Activated T-helper 2 cell treated with anti-CD3 and anti-CD28 coated beads, Interferon-gamma antibody, Interleukin-2, Interleukin-4, amounts not matched to agents 10 μg/mL and 5 μg/mL and 100 μg/mL, durations not matched to agents 14 hours and 24 hours and 36 hours (primary cell): ENCODE measurements at places on chromosomes 13 and 19.

DNA sequence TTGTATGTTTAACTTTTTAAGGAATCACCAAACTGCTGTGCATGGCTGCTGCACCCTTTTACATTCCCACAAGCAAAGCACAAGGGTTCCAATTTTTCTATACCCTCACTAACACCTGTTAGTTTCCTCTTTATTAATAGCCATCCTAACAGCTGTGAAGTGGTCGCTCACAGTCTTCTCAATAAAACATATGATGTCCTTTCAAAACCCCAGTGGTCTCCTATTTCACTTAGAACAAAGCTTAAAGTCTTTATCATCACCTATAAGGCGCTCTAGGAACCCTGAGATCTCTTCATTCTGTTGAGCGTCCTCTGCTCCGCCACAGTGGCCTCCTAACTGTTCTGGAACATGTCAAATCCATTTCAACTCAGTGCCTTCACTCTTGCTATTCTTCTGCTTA lies 400.5 kb downstream of the KLF12 start:
- H3K27ac ChIP-seq: no peak overlapping the region
- no peaks in the 10 kb centered on the region for H3K36me3 ChIP-seq
- DNase-seq: no peak
- H3K4me1 ChIP-seq: no peaks in the 10 kb centered on the region
- H3K27me3 ChIP-seq: no peaks in the 10 kb centered on the region

DNA sequence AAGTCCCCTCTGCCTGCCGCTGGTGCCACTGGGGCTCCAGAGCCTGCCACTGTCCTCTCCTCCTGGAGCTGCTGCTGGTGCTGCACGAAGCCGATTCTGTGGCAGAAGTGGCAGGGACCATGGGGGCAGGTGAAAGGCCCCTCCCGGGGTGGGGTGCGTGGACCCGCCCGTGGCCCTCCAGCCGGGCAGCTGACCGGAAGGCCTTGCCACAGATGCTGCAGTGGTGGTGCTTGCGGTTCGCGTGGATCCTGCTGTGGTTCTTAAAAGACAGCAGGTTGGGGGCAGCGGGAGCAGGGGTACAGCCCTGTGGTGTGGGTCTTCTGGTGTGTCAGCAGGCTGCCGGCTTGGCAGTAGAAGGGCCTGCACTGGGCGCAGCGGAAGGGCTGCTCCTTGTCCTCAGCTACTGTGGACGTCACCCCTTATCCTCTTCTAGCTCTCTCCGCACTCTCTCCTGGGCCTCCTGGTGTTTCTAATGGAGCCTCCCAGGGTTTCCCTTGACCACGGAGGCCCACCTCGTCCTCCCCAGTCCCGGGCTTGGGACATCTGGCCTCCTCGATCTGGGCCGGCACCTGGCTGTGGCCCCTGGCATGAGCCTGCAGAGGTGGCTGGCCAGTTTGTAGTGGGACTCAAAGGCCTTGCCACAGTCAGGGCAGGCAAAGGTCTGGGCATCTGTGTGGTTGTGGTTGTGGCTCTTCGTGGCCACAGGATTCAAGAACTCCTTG lies 380.4 kb downstream of the OLFM4 start:
- no peak overlapping the region for H3K27ac ChIP-seq
- H3K27me3 ChIP-seq: no peaks in the 10 kb centered on the region
- H3K4me3 ChIP-seq: no peak overlapping the region

GRCh38 chr19:31461814-31462539 lies 112.7 kb upstream of the TSHZ3 start:
- H3K27ac ChIP-seq: no peak overlapping the region
- DNase-seq: no peak
- H3K4me1 ChIP-seq: no peaks in the 10 kb centered on the region
- H3K27me3 ChIP-seq: no peaks in the 10 kb centered on the region

DNA sequence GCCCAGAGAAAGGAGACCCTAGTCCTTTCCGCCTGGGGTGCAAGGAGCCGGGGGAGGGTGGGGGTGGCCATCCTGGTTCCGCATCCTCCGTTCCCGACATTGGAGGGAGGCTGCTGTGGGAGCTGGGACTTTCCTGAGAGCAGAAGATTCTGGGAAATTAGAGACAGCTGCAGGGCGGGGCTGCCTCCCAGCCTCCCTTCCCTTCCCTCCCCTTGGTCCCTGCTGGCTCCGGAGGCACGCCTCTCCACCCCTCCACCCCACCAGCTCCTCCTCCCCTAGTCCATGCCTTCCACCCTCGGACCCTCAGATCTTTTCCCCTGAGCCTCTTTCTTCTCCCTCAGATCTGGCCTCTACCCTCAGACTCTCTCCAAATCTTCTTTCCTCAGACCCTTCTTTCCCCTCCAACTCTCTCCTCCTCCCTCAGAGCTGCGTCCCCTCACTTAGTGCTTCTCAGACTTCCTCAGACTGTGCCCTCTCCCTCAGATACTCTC lies 3.1 kb upstream of the BCL3 start:
- H3K27ac ChIP-seq: peak overlapping the region; percentile 59
- H3K27me3 ChIP-seq: peaks cover 3% of the 10 kb centered on the region
- peaks cover 31% of the 10 kb centered on the region for H3K4me1 ChIP-seq
- DNase-seq: no peak
- H3K4me3 ChIP-seq: no peak overlapping the region
- peaks cover 13% of the 10 kb centered on the region for H3K36me3 ChIP-seq

DNA sequence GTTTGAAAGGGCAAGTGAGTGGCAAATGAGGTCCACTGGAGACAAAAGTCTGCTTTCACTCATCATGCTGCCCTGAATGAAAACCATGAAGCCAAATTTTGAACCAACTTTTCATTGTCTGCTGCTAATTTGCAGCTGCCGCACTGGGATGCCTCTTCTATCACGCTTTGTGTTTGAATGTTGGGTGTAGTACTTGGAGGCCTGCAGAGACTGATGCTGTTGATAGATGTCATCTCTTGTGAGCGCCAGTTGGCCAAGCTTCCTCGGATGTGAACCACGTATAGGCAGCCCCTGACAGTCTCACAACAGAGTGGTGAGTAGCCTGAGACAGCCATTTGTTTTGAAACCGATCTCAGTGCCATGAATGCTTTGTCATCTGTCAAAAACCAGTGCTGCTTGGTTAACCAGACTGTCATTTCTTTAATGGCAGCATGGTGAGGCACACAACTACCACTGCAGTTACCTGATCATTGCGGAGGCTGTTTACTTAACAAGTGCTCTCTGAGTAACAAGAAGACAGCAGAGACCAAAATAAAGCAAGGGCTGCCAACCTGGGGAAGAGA lies 31.2 kb upstream of the SLC10A2 start:
- H3K4me1 ChIP-seq: no peaks in the 10 kb centered on the region
- H3K27me3 ChIP-seq: no peaks in the 10 kb centered on the region
- H3K4me3 ChIP-seq: no peak overlapping the region
- H3K27ac ChIP-seq: no peak overlapping the region
- H3K36me3 ChIP-seq: no peaks in the 10 kb centered on the region

GRCh38 chr19:35135389-35135909 lies 590 bp upstream of the LGI4 start:
- no peak overlapping the region for H3K27ac ChIP-seq
- peaks cover 7% of the 10 kb centered on the region for H3K27me3 ChIP-seq
- no peaks in the 10 kb centered on the region for H3K36me3 ChIP-seq
- peaks cover 2% of the 10 kb centered on the region for H3K4me1 ChIP-seq
- no peak overlapping the region for H3K4me3 ChIP-seq

- peak overlapping the region; percentile 95 for H3K27ac ChIP-seq
- peaks cover 52% of the 10 kb centered on the region for H3K4me1 ChIP-seq
- peak overlapping the region; percentile 77 for H3K4me3 ChIP-seq
- peaks cover 53% of the 10 kb centered on the region for H3K36me3 ChIP-seq
- no peaks in the 10 kb centered on the region for H3K27me3 ChIP-seq
Measured at GRCh38 chr19:2168619-2169424, 5.1 kb downstream of the DOT1L start.

DNA sequence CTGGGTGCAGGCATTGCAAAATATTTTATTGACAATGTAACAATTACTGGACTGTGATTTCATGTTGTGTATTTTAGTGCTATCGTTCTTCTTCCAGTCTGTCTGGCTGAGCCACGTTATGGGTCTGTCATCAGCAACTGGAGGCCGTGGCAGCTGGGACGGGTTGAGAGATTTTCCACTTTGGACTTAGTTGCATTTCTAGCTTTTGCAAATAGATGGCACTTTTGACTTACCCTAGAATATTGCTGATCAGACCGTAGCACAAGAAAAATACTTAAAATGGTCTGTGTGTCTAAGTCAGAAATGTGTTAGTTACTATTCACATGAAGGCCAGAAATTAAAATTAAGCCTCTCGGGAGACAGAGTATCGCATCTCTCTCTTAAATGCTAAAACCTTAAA lies 211.1 kb downstream of the TEX29 start:
- no peak overlapping the region for H3K27ac ChIP-seq
- peaks cover 44% of the 10 kb centered on the region for H3K27me3 ChIP-seq
- no peak for DNase-seq
- no peak overlapping the region for H3K4me3 ChIP-seq
- no peaks in the 10 kb centered on the region for H3K36me3 ChIP-seq
- H3K4me1 ChIP-seq: no peaks in the 10 kb centered on the region

GRCh38 chr13:20546556-20546955 lies 20.4 kb upstream of the IFT88 start:
- DNase-seq: no peak
- H3K4me1 ChIP-seq: no peaks in the 10 kb centered on the region
- H3K36me3 ChIP-seq: no peaks in the 10 kb centered on the region

DNA sequence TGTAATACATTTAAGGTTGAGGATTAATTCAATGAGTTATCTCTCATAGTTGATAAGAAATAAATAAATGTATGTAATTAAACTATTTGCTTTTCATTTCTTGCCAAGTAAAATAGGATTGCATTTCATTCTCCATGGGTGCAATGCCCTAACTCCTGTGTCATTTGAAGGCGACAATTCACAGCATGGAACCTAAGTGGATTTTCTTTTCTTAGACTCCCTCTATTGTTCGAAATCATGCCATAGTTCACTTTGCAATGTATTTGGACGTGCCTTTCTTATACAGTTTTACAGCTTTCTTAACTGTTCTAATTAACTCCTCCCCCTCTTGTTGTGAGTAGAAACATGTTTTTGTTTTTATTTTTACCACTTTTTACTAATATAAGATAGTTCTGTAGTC lies 263.0 kb downstream of the B3GLCT start:
- no peaks in the 10 kb centered on the region for H3K36me3 ChIP-seq
- no peak for DNase-seq
- no peak overlapping the region for H3K4me3 ChIP-seq
- H3K27ac ChIP-seq: no peak overlapping the region
- H3K4me1 ChIP-seq: no peaks in the 10 kb centered on the region
- H3K27me3 ChIP-seq: no peaks in the 10 kb centered on the region

DNA sequence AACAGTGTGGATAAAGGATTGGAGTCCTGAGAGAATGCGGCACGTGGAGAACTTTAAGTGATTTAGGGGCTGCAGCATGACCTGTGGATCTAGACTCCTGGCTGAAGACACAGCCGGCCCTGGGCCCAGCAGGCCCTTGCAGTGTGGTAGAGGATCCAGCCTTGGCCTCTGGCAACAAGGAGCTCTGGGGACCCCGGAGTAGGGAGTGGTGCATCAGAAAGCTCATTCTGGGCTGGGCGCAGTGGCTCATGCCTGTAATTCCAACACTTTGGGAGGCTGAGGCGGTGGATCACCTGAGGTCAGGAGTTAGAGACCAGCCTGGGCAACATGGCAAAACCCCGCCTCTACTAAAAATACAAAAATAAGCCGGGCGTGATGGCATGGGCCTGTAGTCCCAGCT lies 76.0 kb downstream of the CHST8 start:
- H3K27me3 ChIP-seq: no peaks in the 10 kb centered on the region
- DNase-seq: no peak
- H3K4me3 ChIP-seq: no peak overlapping the region
- H3K4me1 ChIP-seq: no peaks in the 10 kb centered on the region

DNA sequence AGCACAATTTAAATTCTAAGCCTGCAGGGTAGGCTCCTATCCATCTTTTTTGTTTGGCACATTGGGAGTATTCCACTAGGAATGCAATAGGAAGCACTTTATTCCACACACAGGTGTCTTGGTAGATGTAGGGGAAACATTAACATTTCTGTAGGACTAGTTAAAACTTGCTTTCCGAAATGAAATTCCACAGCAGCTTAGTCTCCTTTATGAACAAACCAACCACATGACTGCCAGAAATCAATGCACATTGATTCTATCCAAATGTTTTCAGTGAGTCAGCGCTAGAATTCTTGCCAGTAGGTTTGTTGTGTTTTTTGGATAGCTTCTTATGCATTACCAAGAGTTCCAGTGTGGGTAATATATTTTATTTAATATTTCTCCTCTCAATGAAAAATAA lies 207.9 kb upstream of the CSNK1A1L start:
- H3K27me3 ChIP-seq: no peaks in the 10 kb centered on the region
- DNase-seq: no peak
- no peaks in the 10 kb centered on the region for H3K4me1 ChIP-seq
- H3K36me3 ChIP-seq: no peaks in the 10 kb centered on the region
- no peak overlapping the region for H3K4me3 ChIP-seq

DNA sequence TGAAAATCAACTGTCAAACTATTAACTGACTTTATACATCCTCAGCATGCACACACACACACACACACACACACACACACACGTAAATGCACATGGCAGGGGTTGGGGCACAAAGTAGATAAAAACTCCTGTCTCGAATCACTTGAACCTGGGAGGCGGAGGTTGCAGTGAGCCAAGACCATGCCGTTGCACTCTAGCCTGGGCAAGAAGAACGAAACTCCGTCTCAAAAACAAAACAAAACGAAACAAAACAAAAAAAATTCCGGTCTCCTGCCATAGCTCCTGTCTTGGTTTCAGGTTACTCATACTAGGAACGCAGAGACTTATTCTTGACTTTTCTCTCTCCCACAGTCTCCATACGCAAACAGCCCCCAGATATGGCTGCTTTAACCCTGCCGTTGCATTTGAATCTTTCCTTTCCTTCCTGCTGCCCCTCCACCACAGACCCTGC lies 148.9 kb downstream of the SHISA2 start:
- H3K27ac ChIP-seq: no peak overlapping the region
- no peak for DNase-seq
- peaks cover 30% of the 10 kb centered on the region for H3K4me1 ChIP-seq
- H3K27me3 ChIP-seq: peaks cover 4% of the 10 kb centered on the region
- peaks cover 3% of the 10 kb centered on the region for H3K36me3 ChIP-seq

GRCh38 chr19:18969931-18970659 lies 29.1 kb upstream of the HOMER3 start:
- peaks cover 4% of the 10 kb centered on the region for H3K4me1 ChIP-seq
- no peak for DNase-seq
- no peaks in the 10 kb centered on the region for H3K27me3 ChIP-seq
- no peak overlapping the region for H3K4me3 ChIP-seq
- no peak overlapping the region for H3K27ac ChIP-seq

GRCh38 chr13:38862443-38862842 lies 128.2 kb downstream of the STOML3 start:
- H3K27me3 ChIP-seq: no peaks in the 10 kb centered on the region
- no peaks in the 10 kb centered on the region for H3K36me3 ChIP-seq
- no peaks in the 10 kb centered on the region for H3K4me1 ChIP-seq
- no peak overlapping the region for H3K27ac ChIP-seq

GRCh38 chr13:112626124-112626523 lies 38.2 kb upstream of the TUBGCP3 start:
- no peaks in the 10 kb centered on the region for H3K27me3 ChIP-seq
- no peak overlapping the region for H3K4me3 ChIP-seq
- no peaks in the 10 kb centered on the region for H3K4me1 ChIP-seq
- DNase-seq: no peak
- H3K36me3 ChIP-seq: no peaks in the 10 kb centered on the region

- no peaks in the 10 kb centered on the region for H3K4me1 ChIP-seq
- no peak overlapping the region for H3K27ac ChIP-seq
- DNase-seq: no peak
- no peak overlapping the region for H3K4me3 ChIP-seq
Measured at GRCh38 chr13:46964789-46965527, 68.1 kb upstream of the HTR2A start.

GRCh38 chr19:6997679-6998445 lies 23.4 kb downstream of the MBD3L2B start:
- H3K4me1 ChIP-seq: peaks cover 8% of the 10 kb centered on the region
- no peak for DNase-seq
- peaks cover 8% of the 10 kb centered on the region for H3K36me3 ChIP-seq
- peak overlapping the region; percentile 22 for H3K4me3 ChIP-seq
- H3K27ac ChIP-seq: no peak overlapping the region
